ENCODE measurements at places on chromosomes 4 and X. TPM values are rescaled to one million over a fixed set of nuclear protein-coding genes. Genes with fewer than 3 reads are reported as not detected.

PGRMC1 gene
- total RNA-seq, result 230 TPM

ZNF827 gene
- 10.3 TPM for total RNA-seq

SSX2B gene
- not detected for total RNA-seq

HSFX1 gene
- 0.89 TPM for total RNA-seq

BEND2 gene
- not detected for total RNA-seq

PDE5A gene
- total RNA-seq, result 25.5 TPM

RPA4 gene
- total RNA-seq, result 0.92 TPM

MGARP gene
- total RNA-seq, result 46.9 TPM

RTL9 gene
- 0.37 TPM for total RNA-seq

ASMT gene
- not detected for total RNA-seq

FMR1NB gene
- not detected for total RNA-seq

ETDA gene
- not detected for total RNA-seq

CXCR3 gene
- total RNA-seq, result not detected

MSANTD1 gene
- 0.59 TPM for total RNA-seq

KLHL5 gene
- total RNA-seq, result 202 TPM

AIFM1 gene
- total RNA-seq, result 18.1 TPM

GPR50 gene
- total RNA-seq, result not detected

SSX1 gene
- not detected for total RNA-seq

PAGE2 gene
- not detected for total RNA-seq

IBSP gene
- total RNA-seq, result not detected

TMPRSS11B gene
- total RNA-seq, result not detected

EDA gene
- 0.23 TPM for total RNA-seq

SULT1B1 gene
- 0.59 TPM for total RNA-seq

S100G gene
- not detected for total RNA-seq

AVPR2 gene
- total RNA-seq, result not detected

ZCCHC18 gene
- total RNA-seq, result 0.30 TPM

HPSE gene
- 0.30 TPM for total RNA-seq

ENPEP gene
- 0.30 TPM for total RNA-seq

PTCHD1 gene
- total RNA-seq, result not detected

GPRASP2 gene
- total RNA-seq, result 20.1 TPM

TDO2 gene
- 5.4 TPM for total RNA-seq

ARR3 gene
- not detected for total RNA-seq

APLN gene
- 1.2 TPM for total RNA-seq

GABRB1 gene
- not detected for total RNA-seq

DRP2 gene
- 2.6 TPM for total RNA-seq

KLHL4 gene
- 6.8 TPM for total RNA-seq

EPGN gene
- total RNA-seq, result 26.2 TPM

PNMA5 gene
- not detected for total RNA-seq

KANTR gene
- total RNA-seq, result 10.1 TPM

BTK gene
- total RNA-seq, result not detected

PGAM4 gene
- total RNA-seq, result not detected

KCND1 gene
- total RNA-seq, result 0.89 TPM

ZRSR2 gene
- total RNA-seq, result 7.1 TPM

HELT gene
- total RNA-seq, result not detected

PHOX2B gene
- not detected for total RNA-seq

CFP gene
- total RNA-seq, result 0.30 TPM

TLR8 gene
- total RNA-seq, result not detected

PORCN gene
- 10.4 TPM for total RNA-seq

COL4A5 gene
- 126 TPM for total RNA-seq

BMP3 gene
- 0.05 TPM for total RNA-seq

SCOC gene
- 74.6 TPM for total RNA-seq

ALPK1 gene
- total RNA-seq, result 19.3 TPM

YY2 gene
- 2.1 TPM for total RNA-seq

CENPVL2 gene
- not detected for total RNA-seq

ING2 gene
- 10.7 TPM for total RNA-seq

EFHC2 gene
- 0.23 TPM for total RNA-seq
